Daoy (cell line): ENCODE measurements at places on chromosomes 6 and 20. TPM values are rescaled to one million over a fixed set of nuclear protein-coding genes. Genes with fewer than 3 reads are reported as not detected.

Gene ADAT2
- total RNA-seq = 5.4 and 10.6 TPM in 2 replicates

Gene SIRPB2
- total RNA-seq = not detected in 2 replicates

DNA sequence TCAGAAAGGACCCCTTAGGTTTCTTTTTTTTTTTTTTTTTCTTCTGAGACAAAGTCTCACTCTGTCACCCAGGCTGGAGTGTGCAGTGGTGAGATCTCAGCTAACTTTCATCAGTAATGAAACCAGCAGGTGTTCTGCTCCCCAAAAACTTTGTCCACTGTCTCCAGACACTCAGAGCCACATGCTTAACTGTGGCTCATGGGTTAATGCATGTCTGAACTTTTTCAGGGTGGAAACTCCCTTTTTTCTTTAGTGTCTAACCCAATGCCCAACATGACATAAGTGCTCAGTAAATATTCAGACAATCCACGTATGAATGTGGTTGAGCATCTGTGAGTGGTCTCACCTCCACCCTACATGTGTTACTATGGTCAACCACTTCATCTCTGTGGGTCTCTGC is 45.4 kb downstream of the MYB start:
- no peak for DNase-seq

Gene SNX9
- total RNA-seq = 47.4 and 50.5 TPM in 2 replicates

Gene PRL
- not detected in 2 replicates for total RNA-seq

DNA sequence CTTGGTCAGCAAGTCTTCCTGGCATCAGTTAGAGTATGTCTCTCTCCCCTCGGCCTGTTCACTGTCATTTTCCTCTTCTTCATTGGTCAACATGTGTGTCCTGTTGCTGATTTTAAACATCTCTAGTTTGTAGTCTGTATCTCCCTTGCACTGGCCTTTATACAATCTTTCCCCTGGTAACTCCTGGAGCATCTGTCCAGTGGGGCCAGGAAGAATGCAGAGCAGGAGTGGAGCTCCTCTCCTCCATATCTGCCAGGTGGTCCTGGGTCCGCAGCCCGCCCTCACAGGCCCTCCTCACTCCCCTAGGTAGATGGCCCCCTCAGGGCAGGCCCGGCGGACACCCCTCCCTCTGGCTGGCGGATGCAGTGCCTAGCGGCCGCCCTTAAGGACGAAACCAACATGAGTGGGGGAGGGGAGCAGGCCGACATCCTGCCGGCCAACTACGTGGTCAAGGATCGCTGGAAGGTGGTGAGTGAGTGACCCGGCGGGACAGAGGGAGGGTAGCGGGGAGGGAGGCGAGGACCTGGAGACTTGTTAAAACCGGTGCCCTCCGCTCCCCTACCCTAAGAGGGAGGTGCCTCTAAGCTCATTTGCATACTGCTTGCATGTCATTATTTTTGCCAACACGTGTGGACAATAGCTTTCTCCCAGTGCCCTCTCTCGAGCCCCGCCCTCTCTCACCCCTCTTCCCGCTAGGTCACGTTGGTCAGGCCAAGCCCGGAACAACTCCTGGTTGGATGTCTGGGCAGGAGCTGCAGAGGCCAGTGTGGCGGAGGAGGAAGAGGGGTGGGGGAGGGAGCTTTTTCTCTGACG is 3.2 kb downstream of the TTBK1 start:
- DNase-seq = peak; percentile 65

DNA sequence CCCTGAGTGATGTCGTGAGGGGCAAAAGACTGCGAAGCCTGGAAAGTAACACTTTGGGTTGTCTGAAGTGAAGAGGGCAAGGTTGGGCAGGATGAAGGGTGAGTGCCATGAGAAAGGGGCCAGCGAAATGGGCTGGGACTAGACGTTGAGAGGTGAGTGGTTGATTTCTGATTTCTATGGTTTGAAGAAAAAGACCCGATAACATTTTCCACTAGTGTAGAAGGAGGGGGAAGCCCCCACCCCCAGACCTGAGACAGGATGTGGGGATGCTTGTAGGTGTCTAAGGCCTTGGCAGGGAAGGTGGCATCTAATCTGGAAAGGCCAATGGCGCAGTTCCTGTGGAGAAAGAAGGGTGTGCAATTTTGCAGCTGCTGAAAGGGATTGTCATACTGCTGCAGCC is 25.3 kb upstream of the KIF3B start:
- DNase-seq = no peak

DNA sequence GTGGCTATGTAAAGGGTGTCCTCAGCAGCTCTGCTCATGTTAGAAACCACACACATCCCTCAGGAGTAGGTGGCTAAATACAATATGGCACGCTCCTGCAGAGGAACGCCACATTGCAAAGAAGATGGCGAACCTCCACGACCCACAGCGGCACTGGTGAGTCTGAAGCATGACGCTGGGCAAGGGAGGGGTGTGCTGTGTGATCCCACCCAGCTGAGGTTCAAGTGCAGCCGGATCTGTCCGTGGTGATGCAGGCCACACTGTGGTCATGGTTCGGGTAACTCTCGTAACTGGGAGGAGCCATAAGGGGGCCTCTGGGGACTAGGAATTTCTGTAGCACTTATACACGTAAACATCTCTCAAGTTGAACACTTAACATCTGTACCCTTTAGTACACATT is 23.4 kb upstream of the APMAP start:
- DNase-seq = no peak

- peak; percentile 9 for DNase-seq
These were observed 131.9 kb downstream of the TRMT11 start for GRCh38 chr6:126118058-126118755.

Gene KCNK15
- 1.3 TPM in 1 of 2 replicates, not detected in the other for total RNA-seq

DNA sequence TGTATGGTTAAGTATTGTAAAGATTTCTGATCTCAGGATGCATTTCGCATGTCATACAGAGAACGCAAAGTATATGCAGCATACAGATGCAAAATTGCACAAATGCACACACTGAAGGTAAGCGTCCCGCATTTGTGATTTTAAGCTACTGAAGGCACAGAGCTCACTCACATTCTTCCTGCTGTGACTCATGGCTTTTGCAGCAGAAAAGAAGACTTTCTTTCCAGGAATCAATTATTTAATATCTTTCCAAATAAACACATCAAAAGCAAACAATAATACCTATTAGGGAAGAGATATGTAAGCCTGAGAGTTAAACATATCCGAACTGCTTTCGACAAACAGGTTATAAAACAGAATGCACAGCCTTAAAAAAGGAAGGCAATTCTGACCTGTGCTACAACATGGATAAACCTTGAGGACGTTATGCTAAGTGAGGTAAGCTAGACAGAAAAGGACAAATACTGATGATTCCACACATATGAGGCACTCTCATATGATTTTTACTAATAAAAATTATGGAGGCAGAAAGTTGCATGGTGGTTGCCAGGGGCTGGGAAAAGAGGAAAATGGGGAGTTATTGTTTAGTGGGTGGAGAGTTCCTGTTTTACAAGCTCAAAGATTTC is 109.0 kb downstream of the TFAP2A start:
- DNase-seq = no peak

DNA sequence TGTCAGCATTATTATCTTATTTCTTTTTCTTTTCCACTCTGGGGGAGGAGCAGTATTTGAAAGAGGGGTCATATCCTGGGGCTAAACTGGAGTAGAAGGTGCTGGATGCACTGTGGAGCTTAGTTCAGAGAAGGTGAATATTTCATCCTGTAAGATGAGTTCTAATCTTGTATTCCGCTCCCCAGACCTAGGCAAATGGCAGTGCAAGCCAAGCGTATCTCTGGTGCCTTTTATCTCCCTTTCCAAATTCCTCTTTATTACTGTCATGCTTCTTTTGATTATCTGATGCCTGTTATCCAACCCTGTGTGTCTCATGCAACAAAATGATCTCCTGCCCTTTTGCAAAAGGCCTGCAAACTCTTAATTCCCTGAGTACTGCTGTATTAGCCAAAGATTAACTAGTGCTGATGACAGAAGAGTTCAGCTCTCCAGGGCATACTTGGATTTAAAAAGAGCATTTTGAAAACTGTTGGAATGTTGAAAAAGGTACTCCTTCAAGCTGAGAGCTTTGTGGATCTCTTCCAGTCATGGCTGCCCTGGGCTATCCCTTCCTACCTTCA is 138.0 kb downstream of the CARMIL1 start:
- DNase-seq = no peak

GRCh38 chr6:25868436-25869183 is 5.4 kb downstream of the SLC17A3 start:
- DNase-seq = no peak

DNA sequence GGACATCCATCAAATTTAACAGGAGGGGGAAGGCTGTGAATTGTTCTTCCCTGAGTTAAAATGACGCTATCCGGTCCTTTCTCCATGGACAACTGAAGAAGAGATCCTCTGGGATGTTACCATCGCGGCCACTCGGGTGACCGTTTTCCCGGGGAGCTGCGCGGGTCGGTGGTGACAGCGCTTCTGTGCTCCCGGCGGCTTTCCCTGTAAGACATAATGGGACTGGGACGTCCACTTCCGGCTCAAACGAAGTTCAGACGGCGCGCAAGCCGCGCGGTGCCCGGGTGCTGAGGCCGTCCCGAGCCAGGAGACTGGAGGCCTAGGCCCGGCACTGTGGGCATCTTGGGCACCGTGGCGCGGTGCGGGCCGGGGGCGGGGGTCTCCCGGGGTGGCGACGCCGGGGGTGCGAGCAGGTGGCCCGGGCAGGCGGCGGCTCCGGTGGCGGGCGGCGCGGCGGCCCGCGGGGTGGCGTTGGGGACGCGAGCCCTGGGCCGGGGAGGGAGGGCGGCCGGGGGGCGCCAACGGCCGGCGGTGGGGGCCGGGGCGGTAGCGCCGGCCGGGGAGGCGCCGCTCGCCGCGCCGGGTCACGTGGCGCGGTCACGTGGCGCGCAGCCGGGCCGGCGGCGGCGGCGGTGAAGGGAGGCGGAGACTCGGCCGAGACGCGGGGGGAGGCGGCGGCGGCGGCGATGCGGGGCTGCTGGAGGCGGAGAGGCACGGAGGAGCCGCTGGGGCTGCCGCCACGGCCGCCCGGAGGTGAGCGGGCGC is 63.6 kb downstream of the GTF2H5 start:
- DNase-seq = peak; percentile 85

DNA sequence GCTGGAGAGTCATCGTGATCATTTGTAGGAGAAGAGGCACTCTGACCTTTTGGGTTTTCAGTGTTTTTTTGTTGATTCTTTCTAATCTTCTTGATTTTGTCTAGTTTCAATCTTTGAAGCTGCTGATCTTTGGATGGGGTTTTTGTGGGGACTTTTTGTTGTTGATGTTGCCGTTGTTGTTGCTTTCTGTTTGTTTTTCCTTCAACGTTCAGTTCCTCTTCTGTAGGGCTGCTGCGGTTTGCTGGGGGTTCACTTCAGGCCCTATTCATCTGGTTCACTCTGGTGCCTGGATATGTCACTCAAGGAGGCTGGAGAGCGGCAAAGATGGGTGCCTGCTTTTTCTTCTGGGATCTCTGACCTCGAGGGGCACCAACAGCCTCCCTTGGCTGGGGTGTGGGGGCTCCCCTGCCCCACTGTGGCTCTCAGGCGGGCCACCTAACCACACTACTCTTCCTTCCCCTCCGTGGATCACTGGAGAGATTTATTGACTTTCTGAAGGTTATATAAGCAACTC is 21.5 kb upstream of the TMEM244 start:
- no peak for DNase-seq

GRCh38 chr6:170485159-170485558 is 67.9 kb downstream of the PSMB1 start:
- DNase-seq = no peak

- DNase-seq = no peak
These were observed 18.6 kb upstream of the MCM3 start for GRCh38 chr6:52303178-52303577.

Gene MACROD2
- 0.51 and 0.86 TPM in 2 replicates for total RNA-seq

- DNase-seq = no peak
These were observed 311.5 kb upstream of the MAN1A1 start for GRCh38 chr6:119661078-119661477.

Gene CTNNBL1
- total RNA-seq = 44.7 and 46.6 TPM in 2 replicates

Gene TREML1
- total RNA-seq = not detected in 2 replicates

GRCh38 chr6:110357664-110358552 is at the start of gene METTL24:
TSS of gene METTL24 (minus strand) at chr6:110358349. CDS start at chr6:110358272, 77 bp downstream.
- DNase-seq = peak; percentile 24

- DNase-seq = peak; percentile 60
These were observed 63.1 kb upstream of the KLHL31 start for GRCh38 chr6:53728570-53729194.

Gene HDGFL1
- total RNA-seq = not detected in 2 replicates

DNA sequence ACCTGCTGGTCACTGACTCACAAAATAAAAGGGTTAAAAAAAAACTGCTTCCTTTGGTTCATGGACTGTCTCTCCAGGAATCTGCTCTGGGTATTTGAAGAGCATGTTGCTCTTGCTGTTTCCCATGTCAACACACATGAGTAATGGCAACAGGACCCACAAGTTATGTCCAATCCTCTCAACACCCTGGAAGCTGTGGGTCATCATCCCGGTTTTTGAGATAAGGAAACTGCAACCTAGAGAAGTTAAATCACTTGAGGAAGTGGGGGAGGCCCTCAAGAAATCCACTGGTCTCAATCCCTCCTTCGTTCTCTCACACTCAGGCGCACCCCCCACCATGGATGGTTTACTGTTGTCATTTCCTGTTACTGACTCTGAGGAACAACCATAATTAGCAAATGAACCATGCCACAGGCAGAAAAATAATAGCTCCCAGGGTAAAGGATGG is 12.4 kb downstream of the MAP1LC3A start:
- peak; percentile 83 for DNase-seq

- DNase-seq = no peak
These were observed 180.9 kb downstream of the KIF16B start for GRCh38 chr20:16392346-16392745.

DNA sequence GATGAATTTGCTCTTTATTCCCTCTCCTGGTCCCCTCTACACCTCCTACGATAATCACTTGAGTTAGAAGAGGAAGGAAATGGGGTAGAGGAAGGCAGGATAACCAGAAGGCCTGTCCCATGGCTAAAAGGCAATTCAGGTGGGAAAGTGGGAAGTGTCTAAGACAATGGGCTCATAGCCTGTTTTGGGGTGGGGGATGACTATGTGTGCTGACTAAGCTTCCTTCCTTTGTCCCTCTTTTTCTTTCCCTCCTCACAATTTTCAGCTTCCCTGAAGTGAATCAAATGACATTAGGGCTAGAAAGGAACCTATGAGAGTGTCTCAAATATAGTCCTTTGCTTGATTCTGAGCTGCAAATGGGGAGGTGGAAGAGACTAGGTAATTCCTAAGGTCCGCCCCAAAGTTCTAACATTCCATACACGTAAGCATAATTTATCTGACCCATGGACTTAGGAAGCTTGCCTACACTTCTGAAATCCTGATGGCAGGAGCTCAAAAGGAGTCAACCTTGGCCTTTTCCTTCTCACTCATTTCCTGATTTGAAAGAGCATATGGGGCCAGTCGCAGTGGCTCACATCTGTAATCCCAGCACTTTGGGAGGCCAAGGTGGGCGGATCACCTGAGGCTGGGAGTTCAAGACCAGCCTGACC is 24.3 kb downstream of the EDEM2 start:
- no peak for DNase-seq

Gene OPN5
- 0.06 TPM in 1 of 2 replicates, not detected in the other for total RNA-seq

Gene TNFRSF6B
- 12.6 and 14.7 TPM in 2 replicates for total RNA-seq

- no peak for DNase-seq
These were observed 11.9 kb downstream of the SULF2 start for GRCh38 chr20:47773371-47773786.
